ENCODE measurements at places on chromosomes 3 and 15.

GRCh38 chr3:18033581-18034108 lies 291.2 kb upstream of the TBC1D5 start:
- no peak for DNase-seq

DNA sequence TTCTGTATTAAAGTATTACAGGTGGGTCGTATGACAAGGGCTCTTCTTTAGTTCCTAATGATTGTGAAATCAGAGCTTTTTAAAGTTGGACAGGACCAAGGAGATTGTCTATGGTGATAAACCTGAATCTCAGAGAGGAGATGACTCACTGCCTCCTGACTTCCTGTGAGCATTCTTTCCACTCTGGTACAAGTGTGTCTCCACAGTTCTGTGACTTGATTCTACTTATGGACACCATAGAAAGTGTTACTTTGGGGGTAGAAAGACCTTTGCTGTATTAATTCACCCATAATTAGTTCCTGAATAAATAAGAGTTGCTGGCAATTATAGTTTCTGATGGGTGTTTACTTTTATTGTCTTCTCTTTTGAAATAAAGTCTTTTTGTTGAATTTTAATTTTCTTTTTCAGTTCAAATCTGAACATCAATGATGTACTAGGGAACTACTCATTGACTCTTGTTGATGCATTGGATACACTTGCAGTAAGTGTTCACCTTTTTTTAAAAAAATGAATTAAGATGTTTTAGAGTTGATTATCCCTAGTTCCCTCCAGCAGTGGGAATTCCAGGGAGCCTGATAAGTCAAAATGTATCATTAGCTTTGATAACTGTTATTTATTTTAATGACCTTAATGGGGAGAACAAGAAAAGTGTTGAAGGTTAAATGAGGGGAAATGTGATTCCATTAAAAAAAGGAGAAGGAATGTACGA lies 7.4 kb downstream of the EDEM1 start:
- peak; percentile 71 for DNase-seq

GRCh38 chr3:72126441-72127223 lies 341.7 kb upstream of the PROK2 start:
- DNase-seq, result no peak

GRCh38 chr3:52265387-52265786 lies 13.1 kb downstream of the WDR82 start:
- DNase-seq, result no peak
